Activated CD4-positive, alpha-beta T cell treated with anti-CD3 and anti-CD28 coated beads for 1 hour (primary cell): ENCODE measurements at places on chromosomes 7 and 10.

GRCh38 chr7:93558705-93559614 is 15.6 kb downstream of the CALCR start:
- no peak for DNase-seq

DNA sequence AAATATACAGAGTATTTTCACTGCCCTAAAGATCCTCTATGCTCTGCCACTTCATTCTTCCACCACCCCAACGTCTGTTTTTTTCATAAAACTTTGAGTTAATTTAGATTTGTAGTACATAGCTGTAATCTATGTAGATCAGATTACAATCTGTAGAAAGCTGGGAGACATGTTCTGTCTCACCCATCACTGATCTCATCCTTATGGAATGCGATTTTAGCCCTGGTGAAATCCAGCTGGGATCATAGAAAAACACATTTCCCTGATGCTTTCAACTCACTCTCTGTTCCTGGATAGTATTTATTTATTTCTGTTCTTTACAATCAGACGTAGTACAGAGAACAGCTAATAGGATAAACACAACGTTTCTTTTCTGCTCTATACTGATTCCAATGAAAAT is 521.0 kb downstream of the KIF20B start:
- DNase-seq, result no peak

DNA sequence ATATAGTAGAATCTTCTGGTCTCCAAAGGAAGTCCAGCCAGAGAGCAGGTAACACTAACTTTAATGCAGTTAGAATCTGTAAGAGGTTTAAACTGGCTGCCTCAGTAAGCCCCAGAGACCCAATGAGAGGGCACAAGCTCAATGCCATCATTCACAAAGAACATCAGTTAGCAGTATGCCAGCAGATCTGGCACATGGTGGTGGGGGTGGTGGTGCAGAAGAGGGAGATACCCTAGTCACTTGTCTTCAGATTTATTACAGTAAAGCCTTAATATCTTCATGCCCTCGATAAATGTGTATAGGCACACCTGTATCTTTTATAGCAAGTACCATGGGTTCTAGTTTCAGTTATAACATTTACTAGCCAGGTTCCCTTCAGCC is 86.2 kb downstream of the SORBS1 start:
- DNase-seq, result no peak

GRCh38 chr10:80296942-80297341 is 7.5 kb upstream of the MAT1A start:
- DNase-seq, result no peak
